ENCODE measurements at places on chromosomes 6 and 20.

- no peak for DNase-seq
Measured at GRCh38 chr20:47931002-47931401, 145.7 kb upstream of the SULF2 start.

- DNase-seq: peak; percentile 27
Measured at GRCh38 chr6:30071081-30071818, 4.3 kb downstream of the PPP1R11 start.

GRCh38 chr20:62019144-62019805, 46.4 kb downstream of the TAF4 start:
- DNase-seq: no peak

- DNase-seq: no peak
Measured at GRCh38 chr6:163648868-163649267, 234.3 kb downstream of the QKI start.

- DNase-seq: no peak
Measured at GRCh38 chr20:5865604-5866003, 84.7 kb downstream of the TRMT6 start.

GRCh38 chr6:1624058-1624850, 14.5 kb downstream of the FOXC1 start:
- no peak for DNase-seq

DNA sequence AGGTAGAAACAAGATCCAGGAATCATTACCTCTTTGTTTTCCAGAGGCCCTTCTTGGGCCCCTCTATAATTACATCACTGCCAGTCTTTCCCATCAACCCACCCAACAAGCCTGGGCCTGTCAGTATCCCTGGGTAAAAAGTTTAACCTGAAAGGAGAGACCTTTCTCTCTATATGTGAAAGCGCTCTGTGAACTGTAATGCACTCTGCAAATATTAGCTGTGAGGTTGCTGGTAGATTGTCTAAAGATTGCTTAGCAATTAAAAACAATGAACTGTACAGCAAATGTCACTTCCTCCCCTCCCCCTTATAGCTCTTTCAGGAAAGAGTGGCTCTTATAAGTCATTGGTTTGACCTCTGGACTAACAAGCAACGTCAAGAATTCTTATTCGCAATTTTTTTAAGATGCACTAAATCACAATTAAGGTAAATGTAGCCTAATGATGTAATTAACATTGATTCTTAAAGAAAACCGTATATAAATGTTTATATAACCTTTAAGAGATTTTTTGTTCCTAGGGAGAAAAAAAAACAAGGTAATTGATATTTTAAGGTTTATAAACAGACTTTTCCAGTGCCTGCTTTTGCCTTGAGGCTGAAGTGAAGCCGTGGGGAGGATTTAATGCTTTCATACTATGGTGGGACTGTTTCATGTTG, 18.4 kb downstream of the ECT2L start:
- no peak for DNase-seq

DNA sequence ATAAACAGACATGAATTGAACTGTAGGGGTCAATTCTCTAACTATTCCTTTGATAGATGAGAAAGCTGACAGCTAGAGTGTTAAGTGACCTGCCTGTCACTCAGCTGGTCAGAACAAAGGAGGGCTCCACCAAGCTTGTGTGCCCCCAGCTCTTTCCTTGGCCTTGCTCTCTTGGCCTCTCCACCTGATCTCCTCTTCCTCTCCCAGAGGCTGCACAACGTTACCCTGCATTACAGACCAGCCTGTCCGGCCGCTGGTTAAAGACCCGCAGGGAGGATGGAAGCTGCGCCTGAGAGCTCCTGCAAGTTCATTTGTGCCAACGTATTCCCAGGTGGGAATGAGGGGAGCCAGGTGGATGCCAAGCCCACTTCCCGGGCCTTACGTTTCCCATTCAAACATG, 22.5 kb downstream of the AGPAT4 start:
- no peak for DNase-seq

All from suppressor macrophage (primary cell).